Neural crest cell (in vitro differentiated cells): ENCODE measurements at places on chromosomes 6 and 20.

DNA sequence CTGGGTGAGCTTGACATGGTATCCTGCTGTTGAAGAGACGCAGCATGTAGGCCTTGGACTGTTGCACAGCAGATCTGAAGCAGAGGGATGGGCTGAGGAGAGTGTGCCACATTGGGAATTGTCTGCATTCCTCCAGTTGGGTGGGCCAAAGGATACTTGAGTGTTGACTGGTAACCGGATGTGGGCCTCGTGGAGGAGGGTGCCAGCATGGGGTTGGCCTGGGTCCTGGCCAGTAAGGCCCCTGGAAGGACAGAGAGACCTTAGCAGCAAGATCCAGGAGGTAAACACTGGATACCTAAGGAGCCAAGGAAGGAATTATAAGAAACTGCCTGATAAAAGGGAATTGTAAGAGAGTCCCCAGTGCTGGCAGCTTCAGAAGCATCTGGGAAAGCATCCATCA, 76.9 kb downstream of the FIG4 start:
- no peak for DNase-seq

DNA sequence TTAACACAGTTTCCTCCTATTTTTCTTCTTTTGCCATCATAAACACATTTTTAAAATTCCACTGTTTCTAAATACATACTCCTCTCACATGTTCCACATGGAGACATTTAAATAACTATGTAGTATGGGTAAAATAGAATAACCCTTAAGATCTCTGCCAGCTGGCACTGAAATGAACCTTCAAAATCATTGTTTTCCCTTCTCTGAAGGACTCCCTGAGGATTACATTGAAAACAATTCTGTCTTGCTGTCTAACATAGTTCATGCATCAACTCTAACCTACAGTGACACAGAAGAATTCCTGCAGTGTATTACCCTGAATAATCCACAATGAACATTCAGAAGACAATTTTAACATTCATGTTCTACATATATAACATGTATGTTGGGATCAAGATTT, 1361.8 kb upstream of the CITED2 start:
- no peak for DNase-seq

DNA sequence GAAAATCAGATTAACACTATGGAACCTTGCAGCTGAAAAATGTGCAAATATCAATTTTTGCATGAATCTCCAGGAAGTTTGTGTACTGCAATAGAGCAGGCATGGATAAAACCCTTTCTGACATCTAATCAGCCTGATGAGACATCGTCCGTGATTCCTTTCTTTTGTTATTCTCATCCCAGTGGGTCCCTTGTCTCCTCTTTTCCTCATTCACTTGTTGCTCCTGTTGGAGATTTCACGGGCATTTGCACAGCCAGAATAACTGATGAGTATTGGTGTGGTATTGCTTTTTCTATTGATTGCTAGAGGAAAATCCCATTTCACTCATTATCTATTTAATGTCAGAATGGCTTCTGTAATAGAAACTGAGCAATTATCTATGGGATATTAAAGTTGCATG, 39.9 kb downstream of the SCGN start:
- DNase-seq = no peak

- no peak for DNase-seq
Measured at GRCh38 chr20:62134735-62135231, 8.4 kb downstream of the PSMA7 start.

DNA sequence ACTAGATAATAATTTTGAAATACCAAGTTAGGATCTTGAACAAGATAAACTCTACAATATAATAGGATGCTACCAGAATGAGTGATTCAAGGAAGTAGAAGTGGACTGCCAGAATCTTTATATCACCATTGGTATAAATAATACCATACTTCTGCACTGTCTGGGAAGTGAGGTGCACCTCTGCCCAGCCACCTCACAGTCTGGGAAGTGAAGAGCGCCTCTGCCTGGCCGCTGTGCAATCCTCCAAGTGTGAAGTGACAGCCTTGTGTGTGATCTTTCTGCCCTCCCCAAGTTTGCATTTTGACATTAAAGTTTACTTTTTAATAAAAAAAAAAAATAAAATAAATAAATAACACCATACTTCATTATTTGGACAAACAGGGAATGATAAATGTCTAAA, 18.8 kb downstream of the LATS1 start:
- DNase-seq = no peak

GRCh38 chr20:35583636-35584560, 31.7 kb upstream of the SPAG4 start:
- no peak for DNase-seq

- DNase-seq = no peak
Measured at GRCh38 chr6:50921968-50922367, 103.3 kb downstream of the TFAP2B start.

DNA sequence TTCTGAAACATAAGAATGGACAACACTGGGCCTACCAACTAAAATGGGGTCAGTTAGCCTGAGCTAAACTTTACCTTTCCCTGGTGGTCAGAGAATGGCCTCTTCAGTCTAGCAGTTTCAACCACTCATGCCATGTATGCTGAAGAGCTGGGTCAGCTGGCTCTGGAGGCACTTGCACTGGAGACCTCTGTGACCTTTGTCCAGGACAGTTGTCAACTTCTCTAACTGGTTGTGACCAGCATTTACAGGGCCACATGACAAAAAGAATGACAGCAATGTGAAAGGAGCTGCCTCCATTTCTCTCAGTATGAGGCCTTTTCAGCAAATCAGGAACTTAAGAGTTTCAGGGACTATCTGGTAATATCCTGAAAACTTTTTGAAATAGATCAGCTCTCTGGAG, 59.9 kb upstream of the TMEM30A start:
- DNase-seq = no peak

DNA sequence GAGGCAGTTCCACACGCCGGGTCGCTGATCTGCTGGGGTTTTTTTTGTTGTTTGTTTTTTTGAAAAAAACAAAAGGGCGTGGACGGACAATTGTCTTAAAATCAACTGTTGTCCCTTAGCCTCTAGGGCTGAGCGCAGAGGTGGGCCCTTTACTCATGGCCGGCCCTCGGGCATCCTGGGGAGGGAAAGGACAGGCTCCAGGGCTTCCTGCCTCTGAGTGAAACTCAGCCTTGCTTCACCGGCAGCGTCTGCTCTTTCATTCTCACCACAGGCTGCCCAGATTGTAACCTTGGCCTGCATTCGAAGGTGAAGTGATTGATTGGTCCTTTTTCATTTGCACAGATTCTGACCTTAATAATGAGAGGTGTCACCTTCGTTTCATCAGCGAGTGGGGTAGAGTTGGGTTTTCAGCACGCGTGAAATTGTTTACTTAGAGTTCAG, 797 bp downstream of the SMIM13 start:
- peak; percentile 16 for DNase-seq

DNA sequence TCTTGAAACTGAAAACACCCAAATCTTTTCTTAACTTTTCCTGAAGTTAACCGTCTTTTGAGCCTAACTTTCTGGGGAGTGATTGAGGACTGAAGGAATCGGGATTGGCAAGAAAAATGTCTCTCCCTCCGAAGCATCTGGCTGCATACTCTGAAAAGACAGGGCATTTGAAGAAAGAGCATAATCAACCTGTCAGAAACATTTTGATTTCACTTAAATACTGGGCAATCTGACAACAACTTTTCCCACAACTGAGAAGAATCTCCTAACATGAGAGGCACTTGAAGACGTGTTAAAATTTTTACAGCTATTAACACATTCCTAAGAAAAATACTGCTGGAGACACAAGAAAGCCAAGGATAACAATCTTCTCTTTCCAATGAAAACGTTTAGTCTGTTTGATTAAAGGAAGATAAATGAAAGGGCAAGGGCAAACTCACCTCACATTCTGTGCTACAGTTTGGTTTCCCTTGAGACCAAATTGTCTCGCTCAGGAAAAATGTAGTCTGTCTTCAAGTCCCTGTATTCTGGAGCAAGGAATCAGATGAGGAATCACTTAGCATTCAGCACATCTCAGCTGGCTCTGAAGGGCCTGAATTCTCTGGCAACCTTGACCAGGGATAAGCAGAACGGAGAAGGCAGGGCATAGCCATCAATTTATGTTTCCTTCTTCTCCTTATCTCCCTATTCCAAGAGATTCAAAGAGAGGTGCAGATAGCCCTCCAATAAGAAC, 76.1 kb downstream of the TBX18 start:
- no peak for DNase-seq

DNA sequence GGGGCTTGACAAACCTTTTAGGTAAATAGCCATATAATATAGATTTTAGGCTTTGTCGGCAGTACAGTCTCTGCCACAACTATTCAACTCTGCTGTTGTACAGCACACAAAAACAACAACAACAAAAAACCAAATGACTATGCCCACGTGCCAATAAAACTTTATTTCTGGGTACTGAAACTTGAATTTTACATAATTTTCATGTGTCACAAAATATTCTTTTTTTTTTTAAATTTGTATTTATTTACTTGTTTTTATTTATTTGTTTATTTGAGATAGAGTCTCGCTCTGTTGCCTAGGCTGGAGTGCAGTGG, 34.8 kb upstream of the B4GALT5 start:
- DNase-seq = no peak

DNA sequence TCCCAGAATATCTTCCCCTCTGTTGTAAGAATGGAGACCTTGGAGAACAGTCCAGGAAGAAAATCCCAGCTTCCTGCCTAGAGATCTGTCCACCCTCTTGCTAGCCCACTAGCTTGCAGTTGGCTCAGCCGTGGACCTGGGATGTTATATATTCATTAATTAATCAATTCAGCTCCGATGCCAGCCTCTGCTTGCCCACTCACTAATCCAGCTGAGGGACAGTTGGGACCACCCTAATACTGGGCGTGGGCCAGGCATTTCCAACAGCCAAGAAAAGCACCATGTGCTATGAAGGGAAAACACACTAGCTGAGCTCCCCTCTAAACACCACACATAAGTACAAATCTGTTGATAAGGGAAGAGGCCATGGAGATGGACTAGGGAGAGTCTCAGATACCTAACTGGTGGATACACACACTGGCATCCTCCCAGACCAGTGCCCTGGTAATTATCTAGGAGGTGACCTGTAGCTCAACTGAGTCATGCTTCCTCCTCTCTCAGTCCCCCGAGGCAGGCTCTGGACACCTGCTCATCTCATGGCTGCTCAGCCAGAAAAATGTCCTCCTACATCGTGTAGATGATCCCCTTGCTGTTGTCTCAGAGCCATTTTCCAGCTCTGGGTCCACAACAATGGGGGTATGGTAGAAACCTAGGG, 78.9 kb downstream of the ANKRD60 start:
- no peak for DNase-seq

GRCh38 chr6:110548110-110548847, 71.9 kb upstream of the SLC22A16 start:
- no peak for DNase-seq

GRCh38 chr20:2032168-2032567, 38.3 kb upstream of the PDYN start:
- DNase-seq = peak; percentile 16

- no peak for DNase-seq
Measured at GRCh38 chr20:10705801-10706459, 32.1 kb upstream of the JAG1 start.

GRCh38 chr20:32753731-32754130, 8.5 kb upstream of the DNMT3B start:
- no peak for DNase-seq

- peak; percentile 63 for DNase-seq
Measured at GRCh38 chr6:35213824-35214756, at the start of gene SCUBE3. TSS of gene SCUBE3 (plus strand) at chr6:35213956. CDS start at chr6:35214419, 463 bp downstream.

GRCh38 chr6:35664945-35665344, 23.8 kb downstream of the FKBP5 start:
- DNase-seq = no peak

- no peak for DNase-seq
Measured at GRCh38 chr6:46850792-46851191, 57.6 kb downstream of the MEP1A start.

DNA sequence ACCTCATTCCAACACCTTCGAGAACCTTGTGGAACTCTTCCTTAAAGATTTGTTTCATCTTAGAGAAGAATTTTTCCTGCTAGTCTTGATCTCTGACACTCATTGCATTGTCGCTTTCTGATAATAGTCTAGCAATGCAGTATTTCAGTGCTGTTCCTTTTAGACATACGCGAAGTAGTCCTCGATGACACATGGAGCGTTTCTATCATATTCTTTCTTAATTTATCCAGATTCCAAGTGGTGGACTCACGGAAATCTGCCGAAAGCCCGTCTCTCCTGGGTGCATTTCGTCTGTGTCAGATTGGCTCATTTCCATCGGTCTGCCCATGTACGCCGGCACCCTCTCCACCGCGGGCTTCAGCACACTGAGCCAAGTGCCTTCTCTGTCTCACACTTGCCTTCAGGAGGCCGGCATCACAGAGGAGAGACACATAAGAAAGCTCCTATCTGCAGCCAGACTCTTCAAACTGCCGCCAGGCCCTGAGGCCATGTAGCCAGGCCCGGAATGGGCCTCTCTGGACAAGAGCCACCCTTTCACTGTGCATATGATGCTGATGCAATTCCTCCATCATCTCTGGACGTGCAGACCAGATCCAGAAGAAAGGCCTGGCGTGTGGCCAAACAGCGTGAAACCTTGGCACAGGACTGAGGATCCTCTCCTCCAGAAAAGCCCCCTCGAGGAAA, 198.6 kb upstream of the UST start:
- no peak for DNase-seq

- no peak for DNase-seq
Measured at GRCh38 chr6:22036699-22037098, 260.1 kb downstream of the PRL start.

DNA sequence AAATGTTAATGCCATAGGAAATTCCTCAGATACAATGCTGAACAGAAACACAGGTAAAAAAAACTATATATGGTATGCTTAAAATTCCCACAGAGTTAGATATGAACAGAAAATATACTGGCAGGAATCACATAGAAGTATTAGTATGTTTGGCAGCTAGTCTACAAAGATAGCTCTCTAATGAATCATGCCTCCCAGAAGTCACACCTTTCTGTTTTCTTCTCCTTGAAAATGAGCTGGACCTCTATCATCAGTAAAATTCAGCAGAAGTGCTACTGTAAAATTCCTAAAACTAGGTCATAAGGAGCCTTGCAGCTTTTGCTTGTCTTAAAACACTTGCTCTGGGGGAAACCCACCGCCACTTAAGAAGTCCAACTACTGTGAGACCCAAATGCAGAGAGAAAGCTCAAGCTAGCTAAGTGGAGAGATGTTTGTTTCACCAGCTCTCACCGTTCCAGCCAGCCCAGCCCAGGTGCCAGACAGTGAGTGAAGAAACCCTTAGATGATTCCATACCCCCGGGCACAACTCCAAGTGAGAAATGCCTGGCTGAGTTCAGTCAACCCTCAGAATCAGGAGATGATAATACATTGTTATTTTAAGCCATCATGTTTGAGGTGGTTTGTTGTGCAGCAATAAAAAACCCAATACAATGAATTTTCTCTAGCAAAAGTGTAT, 43.0 kb downstream of the TSPYL4 start:
- no peak for DNase-seq

GRCh38 chr20:11162026-11162775, 488.4 kb upstream of the JAG1 start:
- DNase-seq = no peak

DNA sequence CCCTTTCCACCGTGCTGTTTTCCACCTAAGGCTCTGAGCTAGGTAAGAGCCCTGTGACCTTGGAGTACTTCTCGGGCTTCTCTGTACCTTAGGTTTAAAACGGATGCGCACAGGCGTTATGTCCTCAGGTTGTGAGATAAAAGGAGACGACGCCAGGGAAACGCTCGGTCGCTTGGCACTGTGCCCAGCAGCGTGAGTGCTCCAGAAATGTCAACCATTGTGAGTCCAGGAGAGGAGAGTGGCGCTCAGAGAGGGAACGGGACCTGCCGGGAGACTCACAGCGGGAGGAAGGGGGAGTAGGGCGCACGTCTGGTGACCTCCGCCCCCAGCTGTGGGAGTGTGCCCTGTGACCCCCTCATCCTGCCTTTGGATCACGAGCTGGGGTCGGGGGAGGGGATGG, 33.8 kb upstream of the SCRT2 start:
- DNase-seq = no peak
